ENCODE measurements at places on chromosomes 5 and 9.

DNA sequence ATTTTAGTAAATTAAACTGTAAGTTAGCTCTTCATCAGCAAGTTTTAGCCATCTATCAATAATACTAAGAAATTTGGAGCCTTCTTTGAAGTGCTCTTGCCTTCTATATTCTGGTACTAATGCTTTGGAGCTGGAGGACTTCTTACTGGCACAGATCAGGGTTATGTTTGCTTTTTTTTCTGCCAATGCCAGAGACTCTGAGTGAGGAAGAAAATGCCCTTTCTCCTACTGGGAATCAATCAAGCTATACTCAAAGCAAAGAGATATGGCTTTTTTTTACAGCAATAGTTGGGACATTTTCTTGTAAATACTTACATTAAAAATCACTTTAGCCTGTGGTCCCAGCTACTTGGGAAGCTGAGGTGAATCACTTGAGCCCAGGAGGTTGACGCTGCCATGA, 4.3 kb downstream of the HSDL2 start:
- no peak for DNase-seq

DNA sequence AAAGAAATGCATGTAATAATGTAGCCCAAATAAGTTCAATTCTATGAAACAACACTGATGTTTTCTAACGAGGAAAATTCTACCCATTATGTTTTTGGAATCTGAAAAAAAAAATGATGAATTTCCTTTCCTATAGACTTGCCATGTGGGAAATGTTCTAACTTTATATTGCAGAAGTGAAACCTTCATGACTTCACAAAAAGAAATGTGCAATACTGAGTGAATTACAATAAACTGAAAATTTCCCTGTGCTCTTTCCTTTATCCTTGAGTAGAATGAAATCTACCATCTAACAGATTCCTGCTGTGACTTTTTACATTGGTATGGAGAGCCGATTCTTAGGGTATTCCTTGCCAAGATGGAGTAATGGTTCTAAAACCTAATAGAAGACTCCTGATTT, 1622.5 kb downstream of the MAT2B start:
- DNase-seq: no peak

- DNase-seq: no peak
Observed at GRCh38 chr5:67234671-67235176, 38.1 kb upstream of the CD180 start.

DNA sequence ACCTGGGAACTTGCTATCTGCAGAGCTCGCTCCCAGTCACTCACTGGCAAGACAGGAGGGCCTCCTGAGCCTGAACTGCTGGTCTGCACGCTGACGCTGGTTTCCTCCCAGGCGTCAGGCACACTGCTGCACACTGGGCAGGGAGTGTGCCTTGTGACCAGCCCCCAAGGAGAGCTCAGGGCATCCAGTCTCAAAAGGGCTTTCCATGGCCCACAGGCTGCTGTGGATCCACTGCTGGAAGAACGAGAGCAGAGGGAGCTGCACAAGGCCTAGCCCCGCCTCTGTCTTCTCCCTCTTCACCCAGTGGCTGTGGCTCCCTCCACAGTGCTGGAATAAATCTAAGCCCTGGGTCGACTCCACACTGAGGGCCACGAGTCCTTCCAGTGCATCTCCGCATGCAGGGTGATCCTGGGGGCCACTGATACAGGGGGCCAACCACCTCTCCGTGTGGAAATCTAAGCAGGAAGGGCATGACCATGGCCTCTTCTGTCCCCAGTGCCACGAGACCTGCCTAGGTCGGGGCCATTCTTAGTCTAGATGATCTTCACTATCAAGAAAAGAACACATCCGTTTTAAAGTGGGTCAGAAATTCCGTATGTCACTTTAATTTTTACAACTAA, 93.6 kb downstream of the CAMSAP1 start:
- no peak for DNase-seq

DNA sequence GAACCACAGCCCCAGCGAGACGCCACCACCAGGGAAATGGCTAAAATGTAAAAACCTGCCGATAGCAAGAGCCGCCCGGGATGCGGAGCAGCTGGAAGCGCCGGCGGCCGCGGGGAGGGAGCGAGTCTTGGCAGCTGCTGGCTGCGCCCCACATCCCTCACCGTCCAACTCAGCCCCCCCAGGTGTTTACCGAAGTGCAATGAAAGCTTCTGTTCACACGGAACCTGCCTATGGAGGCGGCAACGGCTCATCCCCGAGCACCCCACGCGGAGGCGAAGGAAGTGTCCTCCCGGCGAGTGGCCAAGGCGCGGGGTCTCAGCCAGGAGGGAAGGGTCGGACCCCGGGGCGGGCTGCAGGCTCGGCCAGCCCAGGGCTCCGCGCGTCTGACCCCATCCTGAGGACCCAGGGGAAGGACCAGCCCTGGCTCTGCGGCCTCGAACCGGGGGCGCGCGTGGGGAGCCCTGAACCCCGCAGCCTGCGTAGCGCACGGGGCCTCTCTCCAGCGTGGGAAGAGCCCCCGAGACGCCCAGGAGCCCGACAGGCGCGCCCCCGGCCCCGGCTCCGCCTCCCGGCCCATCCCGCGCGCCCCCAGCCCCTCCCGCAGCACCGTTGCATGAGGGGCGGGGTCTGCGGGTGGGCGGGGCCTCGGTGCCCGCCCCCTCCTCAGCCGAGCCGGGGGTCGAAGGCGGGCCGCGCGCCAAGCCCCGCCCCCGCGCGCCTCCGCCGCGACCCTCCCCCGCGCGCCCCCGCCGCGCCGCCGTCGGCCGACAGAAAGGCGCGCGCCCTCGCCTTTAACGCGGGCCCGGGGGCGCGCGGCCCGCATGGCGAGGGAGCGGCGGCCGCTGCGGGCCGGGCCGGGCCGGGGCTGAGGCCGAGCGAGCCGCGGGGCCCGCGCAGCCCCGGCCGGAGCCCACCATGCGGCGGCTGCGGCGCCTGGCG, at the start of gene DIPK1B:
TSS of gene DIPK1B (plus strand) at position 822 of the 939 bp plus-strand sequence. CDS start at position 916, 94 bp downstream.
- DNase-seq: no peak

DNA sequence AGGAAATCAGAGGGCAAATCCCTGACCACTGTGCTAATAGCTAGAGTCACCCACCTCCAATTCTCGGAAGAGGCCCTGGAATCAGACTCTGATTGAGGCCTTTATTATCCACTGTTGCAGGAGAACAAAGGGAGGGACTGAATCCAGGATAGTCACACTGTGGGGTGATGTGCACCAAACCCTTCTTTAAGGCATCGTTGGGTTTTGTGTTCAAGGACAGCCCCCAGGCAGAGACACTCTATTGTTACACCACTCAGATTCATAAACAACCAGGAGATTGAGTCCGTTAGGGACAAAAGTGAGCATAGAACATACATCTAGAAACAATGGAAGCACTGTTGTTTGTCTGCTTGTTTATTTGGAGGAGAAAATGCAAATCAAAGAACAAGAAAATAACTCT, 124.6 kb upstream of the TBCA start:
- DNase-seq: no peak

GRCh38 chr9:79127661-79128060, 444.1 kb upstream of the TLE4 start:
- no peak for DNase-seq

- DNase-seq: no peak
Observed at GRCh38 chr9:16579872-16580432, 290.5 kb downstream of the BNC2 start.
